ENCODE measurements at places on chromosomes 1 and 21. TPM values are rescaled to one million over a fixed set of nuclear protein-coding genes. Genes with fewer than 3 reads are reported as not detected.

Gene ASTN1
- not detected for total RNA-seq

Gene NBPF6
- total RNA-seq = not detected

Gene RIMKLA
- total RNA-seq = not detected

Gene RGS18
- total RNA-seq = not detected

Gene PCNX2
- total RNA-seq = 5.5 TPM

GRCh38 chr1:7327849-7328248 lies 443.2 kb upstream of the VAMP3 start:
- no peak for DNase-seq

DNA sequence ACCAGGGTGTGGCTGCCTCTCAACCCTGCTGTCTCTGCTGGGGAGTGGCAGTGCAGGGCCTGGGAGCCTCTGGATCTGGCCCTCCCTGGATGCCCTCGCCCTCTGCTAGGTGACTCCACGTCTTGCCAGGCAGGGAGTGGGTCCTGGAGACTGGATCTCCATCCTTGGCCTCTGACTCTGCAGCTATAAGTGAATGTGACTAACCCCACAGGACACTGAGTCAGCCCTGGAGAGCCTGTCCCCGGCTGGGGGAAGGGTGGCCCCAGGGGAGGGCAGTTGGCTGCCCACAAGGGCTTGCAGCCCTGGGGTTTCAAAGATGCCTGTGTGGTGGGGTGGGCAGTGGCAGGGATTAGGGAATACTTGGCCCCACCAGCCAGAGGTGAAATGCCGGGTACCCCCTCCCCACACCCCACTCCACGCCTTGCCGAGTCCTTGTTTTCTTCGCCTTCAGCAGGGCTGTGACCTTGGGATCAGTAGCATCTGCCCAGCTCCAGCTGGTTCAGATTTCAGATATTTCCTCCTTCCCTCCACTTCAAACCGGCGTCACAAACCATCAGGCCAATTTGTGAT lies 1.9 kb upstream of the MYBPH start:
- no peak for DNase-seq
